ENCODE measurements at places on chromosomes 12 and 14.

DNA sequence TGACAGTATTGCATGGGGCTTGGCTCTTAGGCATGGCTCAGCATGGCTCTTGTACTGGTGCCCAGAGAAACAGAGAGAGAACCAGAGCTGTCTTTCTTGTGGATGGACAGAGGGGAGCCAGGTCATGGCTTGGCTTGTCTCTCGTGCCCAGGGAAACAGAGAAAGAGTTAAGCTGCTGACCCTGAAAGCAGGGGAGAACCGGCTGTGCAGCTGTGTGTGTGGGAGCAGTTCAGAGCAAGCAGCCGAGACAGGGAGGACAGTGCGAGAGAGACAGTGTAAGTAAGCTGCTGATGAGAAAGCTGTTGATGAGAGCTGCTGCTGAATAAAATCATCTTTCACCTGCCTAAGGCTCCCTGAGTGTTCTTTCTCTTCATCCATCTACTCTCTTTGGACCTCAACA lies 61.3 kb upstream of the DDHD1 start:
- DNase-seq: no peak

GRCh38 chr12:11753150-11753499 lies 103.7 kb downstream of the ETV6 start:
- DNase-seq: no peak

- DNase-seq: no peak
Measured at GRCh38 chr12:118060301-118061010, 523 bp downstream of the WSB2 start.

- DNase-seq: peak; percentile 53
Measured at GRCh38 chr14:90871605-90872233, 55.5 kb upstream of the TTC7B start.

DNA sequence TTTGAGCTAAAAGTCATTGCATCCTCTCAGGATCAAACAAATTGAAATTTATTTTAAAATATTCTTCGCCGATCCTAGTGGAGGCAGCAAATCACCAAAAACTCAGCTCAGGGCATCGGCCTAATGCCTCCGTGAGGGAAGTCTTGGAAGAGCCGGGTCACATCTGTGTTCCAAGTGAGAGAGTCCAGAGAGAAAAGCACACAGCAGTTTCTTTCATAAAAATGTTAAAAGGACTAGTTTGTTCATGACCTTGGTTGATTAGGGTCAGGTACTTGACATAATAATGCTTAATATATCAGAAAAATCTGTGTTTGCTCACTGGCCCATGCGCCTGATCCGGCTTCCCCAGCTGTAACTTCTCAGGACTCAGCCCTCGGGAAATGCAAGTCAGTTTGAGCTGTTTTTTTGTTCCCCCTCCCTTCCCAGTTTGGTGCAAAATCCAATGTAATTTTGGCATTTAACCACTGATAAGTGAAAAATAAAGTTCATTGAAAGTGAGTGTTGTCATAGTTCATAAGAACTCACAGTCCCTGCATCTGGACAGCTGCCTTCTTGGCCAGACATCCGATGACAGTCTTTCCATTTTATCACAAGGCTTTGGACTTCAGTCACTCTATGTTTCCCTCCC lies 161.7 kb downstream of the CAND1 start:
- peak; percentile 50 for DNase-seq

DNA sequence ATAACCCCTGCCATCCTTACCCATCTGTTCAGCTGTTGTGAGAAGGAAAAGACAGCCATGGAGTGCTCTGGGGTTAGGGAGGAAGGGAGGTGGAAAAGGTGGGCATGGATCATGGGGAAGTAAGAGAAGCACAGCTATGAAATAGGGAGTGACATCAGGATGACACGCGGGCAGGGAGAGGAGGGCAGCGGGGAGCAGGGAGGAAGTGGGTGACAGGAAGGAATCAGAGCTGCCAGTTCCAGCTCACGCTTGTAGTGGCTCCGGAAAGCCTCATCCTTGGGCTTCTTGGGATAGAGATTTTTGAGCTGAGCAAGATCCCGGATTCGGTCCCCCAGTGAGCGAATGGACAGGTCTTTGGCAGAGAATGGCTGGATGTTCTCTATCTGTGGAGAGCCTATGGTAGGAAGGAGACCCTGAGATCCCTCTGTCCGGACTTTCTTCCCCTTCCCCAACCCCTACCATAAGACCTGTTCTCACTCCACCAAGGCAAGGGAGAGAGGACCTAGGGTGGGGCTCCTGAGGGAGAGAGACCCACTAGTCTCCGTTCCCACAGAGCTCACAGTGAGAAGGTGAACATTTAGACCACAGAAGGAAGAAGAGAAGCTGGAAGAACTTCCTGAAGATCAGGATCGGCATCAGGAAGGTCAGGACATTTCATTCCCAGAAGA lies 10.3 kb downstream of the NAB2 start:
- DNase-seq: no peak

DNA sequence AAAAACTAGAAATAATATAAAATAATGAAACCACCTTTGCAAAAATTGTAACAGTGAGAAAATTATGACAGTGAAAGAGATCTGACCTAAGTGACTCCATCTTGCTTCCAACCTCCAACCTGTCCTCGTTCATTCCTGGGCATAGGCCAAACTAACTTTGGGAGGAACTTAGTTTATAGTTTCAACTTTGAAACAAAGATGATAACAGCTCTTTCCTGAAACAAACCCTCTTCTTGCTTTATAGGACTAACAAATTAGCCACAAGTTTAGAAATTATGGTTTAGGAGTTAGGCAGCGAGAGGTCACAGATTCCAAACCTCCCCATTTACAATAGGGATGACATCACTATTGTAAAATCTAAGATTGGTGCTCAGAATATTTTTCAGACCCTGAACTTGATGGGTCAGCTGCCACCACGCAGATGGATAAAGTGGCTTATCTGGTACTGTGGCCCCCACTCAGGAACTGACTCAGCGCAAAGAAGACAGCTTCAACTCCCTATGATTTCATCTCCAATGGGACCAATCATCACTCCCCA lies 32.8 kb upstream of the OR10AD1 start:
- peak; percentile 36 for DNase-seq

DNA sequence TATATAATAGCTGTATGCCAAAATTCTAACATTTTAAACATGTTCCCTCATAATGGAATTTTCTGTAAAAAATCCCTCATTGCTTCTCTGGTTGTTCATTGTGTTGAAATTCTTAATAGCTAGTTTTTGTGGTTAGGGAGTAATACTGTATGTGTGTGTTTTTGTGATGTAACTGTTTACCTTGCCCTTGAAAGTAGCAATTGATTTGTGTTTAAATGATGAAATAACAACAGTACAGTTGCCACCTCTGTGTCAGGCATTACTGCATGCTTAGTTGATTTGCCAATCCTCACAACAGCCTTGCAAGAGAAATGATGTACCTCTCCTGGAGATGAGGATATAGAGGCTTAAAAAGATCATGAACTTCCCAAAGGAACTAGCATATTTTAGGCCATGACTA lies 94.9 kb downstream of the DAAM1 start:
- peak; percentile 66 for DNase-seq

DNA sequence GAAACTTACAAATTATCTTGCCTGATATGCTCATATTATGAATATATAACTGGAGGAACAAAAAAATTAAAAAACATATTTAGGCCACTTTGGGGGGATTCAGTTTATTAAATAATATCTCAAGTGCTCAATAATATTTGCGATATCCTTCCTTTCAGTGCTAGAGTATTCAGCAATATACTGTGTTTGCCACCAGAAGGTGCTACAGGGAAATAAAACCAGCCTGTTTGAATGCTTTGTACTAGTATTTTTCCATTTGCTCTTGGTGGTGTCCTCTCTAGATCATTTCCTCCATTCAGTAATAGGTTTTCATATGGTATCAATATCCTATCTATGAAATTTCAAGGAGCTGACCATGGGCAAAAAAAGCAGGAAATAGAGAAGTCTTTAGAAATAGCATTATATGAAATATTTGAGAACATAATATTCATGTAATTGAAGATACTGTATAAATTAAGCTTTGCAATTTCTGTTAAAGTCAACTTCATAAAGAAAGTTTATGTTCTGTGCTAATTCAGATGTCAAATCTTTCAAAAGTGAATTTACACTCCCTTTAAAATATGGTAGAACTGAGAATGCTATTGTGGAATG lies 106.2 kb upstream of the NAV3 start:
- DNase-seq: peak; percentile 75

- no peak for DNase-seq
Measured at GRCh38 chr12:122841544-122842321, 6.5 kb downstream of the HIP1R start.

DNA sequence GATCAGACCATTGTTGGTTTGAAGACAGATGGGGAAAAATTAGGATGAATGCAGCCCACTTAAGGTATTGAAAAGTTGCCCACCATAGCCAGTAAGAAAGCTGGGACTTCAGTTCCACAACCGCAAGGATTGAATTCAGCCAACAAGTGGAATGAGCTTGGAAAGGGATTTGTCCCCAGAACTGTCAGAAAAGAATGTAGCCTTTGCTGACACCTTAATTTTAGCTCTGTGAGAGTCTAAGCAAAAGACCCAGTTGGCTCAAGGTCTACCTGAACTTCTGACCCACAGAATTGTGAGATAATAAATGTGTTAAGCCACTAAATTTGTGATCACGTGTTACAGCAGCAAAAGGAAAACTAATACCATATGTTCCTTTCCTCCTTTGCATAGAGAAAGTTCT lies 29.4 kb downstream of the PPFIA2 start:
- no peak for DNase-seq

GRCh38 chr14:21106498-21107282 lies 5.8 kb downstream of the TMEM253 start:
- peak; percentile 86 for DNase-seq

DNA sequence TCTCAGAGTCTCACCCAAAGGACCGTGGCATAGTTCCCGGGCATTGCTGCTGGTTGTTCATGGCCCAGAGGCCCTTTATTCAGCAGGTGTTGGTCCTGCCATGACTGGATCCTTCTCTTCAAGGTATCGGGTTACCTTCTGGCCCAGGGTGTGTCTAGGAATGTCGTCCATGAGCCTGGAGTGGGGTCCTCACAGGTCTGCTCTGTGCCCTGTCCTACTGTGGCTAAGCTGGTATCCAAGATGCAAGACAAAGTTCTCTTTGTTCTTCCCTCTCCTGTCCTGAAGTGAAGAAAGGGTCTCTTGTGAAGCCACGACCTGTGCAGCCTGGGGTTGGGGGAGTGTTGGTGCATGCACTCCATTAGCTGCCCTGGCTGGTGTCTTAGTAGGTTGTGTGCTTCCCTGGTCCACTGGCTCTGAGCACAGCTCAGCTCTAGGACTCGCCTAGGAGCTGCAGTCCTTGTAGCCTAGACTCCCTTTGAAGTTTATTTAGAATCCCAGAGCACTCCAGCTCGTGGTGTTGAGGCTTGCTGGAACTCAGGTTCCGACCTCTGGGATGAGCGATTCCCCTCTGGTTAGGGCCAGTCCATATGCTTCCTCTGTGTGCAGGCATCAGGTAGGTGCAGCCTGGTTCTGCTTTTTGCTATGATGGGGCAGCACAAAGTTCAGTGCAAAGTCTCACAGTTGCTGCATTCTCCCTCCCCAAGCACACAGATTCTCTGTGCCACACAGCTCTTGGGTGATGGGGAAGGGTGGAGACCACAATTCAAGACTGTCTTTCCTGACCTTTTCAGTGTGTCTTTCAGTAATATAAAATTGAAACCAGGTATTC lies 117.4 kb downstream of the NUBPL start:
- DNase-seq: no peak

DNA sequence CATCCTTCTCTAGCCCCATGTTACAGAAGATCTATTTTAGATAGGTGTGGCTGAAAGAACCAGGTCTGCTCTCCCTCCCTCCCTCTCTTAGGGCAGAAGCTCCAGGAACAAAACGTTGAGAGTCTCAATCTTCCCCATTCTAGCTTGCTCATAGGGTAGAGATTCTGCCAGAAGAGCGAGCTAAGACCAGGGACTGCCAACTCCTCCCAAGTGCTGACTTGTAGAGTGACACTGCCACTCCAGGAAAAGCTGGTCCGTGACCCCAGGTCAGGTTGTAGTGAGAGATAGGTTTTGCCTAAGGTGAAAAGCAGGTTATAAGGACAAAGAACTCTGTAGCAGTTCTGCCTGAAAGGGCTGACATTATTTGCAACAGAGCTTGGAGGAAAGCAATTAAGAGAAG lies 73.4 kb downstream of the INSM2 start:
- no peak for DNase-seq

DNA sequence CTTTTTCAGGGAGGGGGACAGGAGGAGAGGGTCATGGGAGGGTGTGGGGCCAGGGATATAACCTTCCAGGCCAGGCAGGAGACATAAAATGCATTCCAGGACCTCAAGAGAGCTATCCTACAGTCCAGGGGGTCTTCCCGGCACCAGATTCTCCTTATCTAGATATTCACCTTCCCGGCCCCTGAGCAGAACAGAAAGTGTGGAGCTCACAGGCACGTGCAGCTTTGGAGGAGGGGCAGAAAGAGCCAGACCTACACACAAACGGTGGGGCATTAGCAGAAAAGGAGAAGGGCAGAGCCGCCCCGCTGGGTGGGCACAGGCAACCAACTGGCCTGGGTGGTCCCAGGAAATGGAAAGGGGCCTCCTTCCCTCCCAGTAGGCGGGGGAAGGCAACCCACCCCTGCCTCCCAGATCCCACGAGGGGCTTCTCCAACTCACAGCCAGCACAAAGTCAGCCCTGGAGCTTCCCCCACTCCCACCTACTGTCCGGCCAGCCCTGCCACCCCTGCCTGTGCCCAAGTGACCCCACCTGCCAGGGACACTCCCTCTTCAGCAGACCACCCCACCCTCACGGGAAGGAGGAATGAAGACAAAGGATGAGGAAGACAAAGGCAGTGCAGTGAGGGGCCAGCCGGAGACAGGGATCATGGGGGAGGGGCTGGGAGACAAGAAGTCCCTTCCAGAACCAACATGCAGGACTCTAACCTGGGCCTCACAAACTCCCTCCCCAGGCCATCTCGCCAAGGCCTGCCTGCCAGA lies 33.3 kb downstream of the CCDC85C start:
- DNase-seq: no peak

DNA sequence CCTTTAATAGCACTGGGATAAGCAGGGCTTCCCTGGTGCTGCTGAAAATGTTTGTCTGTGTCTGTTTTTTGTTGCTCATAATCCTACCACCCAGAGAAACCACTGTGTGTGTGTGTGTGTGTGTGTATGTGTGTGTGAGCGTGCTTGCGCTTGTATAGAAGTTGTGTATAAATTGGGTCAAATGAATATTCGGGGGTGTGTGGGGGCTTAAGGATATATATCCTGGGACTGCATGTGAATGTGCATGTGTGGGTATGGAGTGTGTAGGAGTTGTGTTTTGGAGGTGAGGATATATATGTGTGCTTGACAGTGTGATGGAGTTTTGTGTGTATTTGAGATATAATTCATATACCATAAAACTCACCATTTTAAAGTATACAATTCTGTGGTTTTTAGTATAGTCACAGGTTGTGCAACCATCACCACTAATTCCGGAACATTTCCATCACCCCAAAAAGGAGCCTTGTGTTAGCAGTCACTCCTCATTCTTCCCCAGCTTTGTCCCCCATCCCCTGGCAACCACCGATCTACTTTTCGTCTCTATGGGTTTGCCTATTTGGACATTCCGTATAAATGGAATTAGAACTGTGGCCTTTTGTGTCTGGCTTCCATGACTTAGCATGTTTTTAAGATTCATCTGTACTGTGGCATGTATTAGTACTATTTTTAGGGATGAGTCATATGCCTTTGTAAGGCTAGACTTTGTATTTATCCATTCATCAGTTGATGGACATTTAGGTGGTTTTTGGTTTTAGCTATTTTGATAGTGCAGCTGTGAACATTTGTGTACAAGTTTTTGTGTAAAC lies 25.6 kb downstream of the TCTN1 start:
- DNase-seq: peak; percentile 68

- no peak for DNase-seq
Measured at GRCh38 chr14:78683981-78684380, 513.8 kb downstream of the NRXN3 start.
